Occipital lobe (tissue), 3 donors: ENCODE measurements at places on chromosomes 6 and 20. TPM values are rescaled to one million over a fixed set of nuclear protein-coding genes. Genes with fewer than 3 reads are reported as not detected.
A peak's percentile ranks its signal among the peaks of the same experiment; 100 is the strongest.

GRCh38 chr6:167056370-167056769 is 57.2 kb downstream of the CEP43 start:
- DNase-seq: no peak

- no peak for DNase-seq
Measured at GRCh38 chr6:82030301-82030700, 217.2 kb downstream of the IBTK start.

GRCh38 chr20:15863735-15864134 is 709.5 kb downstream of the KIF16B start:
- DNase-seq: no peak

The CABLES2 gene
- 2.3 TPM for total RNA-seq

DNA sequence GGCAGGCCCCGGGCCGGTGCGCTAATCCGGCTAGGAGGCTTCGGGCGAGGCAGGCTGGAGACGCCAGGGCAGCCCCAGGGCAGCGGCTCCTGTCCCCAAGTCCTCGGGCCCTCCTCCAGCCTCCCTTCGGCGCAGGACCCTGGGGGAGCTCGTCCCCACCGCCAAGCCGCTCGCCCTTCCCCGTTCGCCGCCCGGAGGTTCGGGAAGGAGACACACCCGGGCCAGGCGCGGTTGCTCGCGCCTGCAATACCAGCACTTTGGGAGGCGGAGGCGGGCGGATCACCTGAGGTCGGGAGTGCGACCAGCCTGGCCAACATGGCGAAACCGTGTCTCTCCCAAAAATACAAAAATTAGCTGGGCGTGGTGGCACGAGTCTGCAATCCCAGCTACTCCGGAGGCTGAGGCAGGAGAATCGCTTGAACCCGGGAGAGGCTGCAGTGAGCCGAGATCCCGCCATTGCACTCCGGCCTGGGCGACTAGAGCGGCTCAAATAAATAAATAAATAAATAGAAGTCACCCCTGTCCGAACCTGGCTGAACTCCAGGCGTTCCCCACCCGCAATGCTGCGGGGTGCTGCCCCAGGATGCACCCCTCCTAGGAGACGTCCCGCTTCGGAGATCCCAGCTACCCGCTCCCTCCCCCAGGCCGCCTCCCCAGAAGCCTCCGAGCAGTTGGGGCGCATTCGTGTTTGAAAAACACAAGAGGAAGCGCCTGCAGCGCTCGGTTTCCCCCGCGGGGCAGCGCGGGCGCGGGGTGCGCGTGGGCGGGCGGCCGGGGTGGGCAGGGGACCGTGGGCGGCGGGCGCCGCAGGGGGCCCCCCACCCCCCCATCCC is 27.5 kb downstream of the SERPINB9 start:
- no peak for DNase-seq

The CLPSL2 gene
- not detected for total RNA-seq

DNA sequence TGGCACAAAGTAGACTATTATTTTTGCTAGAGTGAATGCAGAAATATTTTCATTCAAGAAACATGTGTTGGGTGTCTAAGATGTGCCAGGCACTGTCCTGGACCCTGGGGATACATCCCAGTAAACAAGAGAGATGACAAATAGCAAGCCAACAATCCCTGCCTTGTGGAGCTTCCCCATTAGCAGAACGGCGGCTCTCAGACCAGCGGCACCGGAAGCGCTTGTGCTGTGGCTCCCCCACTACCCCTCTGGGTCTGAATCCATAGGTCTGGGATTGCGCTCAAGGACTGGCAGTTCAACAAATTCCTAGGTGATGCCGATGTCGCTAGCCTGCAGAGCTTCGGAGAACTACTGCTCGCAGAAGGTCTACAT is 98.5 kb upstream of the AGPAT4 start:
- no peak for DNase-seq

DNA sequence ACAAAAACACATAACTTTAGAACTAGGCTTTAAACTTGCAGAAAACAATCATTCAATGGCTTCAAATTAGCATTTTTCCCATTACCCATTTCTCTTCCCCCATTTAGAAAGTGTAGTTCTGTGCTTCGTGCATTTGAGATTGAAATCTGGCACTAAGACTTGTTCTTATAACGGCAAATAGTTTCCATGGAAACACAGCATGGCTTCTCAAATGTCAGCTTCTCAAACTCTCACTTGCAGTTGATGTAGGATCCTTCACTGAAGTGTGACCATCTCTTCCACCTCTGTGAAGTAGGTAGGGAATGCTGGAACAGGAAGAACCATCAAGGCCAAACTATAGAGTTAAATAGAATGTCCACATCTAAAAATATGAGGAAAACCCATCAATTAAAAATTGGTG is 52.2 kb downstream of the MANEA start:
- no peak for DNase-seq

- DNase-seq: no peak
Measured at GRCh38 chr6:31582230-31582643, at the start of gene LTB. Gene LTB, minus strand, starts transcription at chr6:31582424. Its CDS starts 7 bp downstream, at chr6:31582417.

- DNase-seq: no peak
Measured at GRCh38 chr6:53899512-53899911, 104.7 kb downstream of the LRRC1 start.

GRCh38 chr20:13995841-13996240 is 525 bp downstream of the MACROD2 start:
- peak; percentile 26 for DNase-seq

- DNase-seq: no peak
Measured at GRCh38 chr6:111978532-111979149, 75.3 kb upstream of the CCN6 start.

- DNase-seq: no peak
Measured at GRCh38 chr20:31991339-31991705, 18.9 kb upstream of the CCM2L start.

DNA sequence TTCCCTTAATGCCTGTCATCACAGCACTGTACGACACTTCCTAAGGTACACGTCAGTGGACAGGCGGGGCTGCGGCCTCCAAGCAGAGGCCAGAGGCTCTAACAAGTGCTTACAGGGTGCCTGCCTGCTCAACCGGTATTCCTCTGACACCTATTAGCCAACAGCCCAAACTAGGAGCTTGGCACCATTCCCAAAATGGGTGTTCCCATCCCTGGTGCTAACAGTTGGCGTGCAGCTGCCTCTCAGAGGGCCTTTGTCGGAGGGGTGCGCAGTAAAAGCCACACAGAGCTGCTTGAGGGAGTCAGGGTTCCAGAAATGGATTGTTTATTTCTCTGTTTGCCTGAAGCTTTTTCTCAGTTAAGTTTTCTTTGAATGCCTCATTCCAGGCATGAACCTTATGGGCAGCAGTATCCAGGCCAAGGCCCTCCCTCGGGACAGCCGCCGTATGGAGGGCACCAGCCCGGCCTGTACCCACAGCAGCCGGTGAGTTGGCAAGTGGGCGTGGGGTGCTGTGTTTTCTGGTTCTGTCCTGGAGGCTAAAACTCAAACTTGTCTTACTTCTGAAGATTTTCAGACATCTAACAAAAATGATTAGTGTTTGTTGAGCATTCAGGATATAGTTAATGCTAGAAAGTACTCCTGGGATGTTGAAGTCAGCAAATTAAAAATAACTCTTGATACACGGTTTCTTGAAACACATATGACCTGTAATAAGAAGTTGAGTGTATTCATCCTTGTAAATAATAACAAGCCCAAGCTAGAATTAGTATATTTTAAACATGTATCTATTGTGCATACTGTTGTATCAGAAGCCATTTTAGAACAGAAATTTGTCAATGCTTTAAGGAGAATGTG is 124.7 kb downstream of the TMEM242 start:
- no peak for DNase-seq

GRCh38 chr6:32819729-32820128 is 2.9 kb upstream of the HLA-DOB start:
- no peak for DNase-seq

DNA sequence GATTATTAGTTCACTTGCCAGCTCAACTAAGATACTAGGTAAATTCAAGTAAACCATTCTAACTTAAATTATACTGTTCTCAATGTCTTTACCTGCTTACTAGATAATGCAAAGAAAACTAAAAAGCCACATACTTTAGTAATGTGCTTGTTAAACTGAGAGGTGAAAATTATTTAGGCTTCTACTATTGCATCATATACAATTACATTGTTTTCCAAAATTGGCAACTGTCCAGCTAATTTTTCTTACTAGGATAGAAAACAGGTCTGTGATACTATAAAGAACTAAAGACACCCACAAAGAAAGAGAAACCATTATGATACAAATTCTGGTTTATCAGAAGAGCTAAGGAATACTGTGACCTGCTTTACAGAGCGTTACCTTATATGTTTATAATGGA is 45.6 kb upstream of the ALDH8A1 start:
- DNase-seq: no peak

- peak; percentile 58 for DNase-seq
Measured at GRCh38 chr6:41940759-41941279, 789 bp downstream of the CCND3 start.

DNA sequence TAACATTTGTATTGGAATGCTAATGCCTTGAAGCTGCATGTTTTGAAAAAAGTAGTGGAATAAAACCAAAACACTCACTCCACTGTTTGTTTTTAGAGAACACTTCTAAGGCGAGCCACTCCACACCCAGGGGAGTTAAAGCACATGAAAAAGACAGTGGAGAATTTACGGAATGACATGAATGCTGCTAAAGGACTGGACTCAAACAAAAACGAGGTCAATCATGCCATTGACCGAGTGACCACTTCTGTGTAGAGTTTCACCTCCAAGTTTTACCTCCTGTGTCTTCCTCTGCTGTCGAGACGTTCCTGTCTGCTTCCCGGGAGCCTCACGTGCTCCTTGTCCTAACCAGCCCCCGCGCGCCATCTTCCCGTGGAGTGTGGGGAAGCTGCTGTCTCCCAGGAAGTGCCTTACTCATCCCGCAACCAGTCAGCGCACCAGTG is 127.8 kb downstream of the LRRC1 start:
- DNase-seq: no peak

GRCh38 chr20:32474967-32475811 is 109.9 kb downstream of the NOL4L start:
- DNase-seq: peak; percentile 35

The HLA-G gene
- not detected for total RNA-seq

The ACSS1 gene
- total RNA-seq: 3.7 TPM

- DNase-seq: no peak
Measured at GRCh38 chr6:11043961-11044711, at the start of gene ELOVL2. Gene ELOVL2, minus strand, starts transcription at chr6:11044305. Its CDS starts 75 bp downstream, at chr6:11044230.

The ADRM1 gene
- 30.6 TPM for total RNA-seq

The C6orf132 gene
- total RNA-seq: not detected

GRCh38 chr6:53710788-53711187 is 45.2 kb upstream of the KLHL31 start:
- no peak for DNase-seq

The SLC32A1 gene
- total RNA-seq: 6.4 TPM

The SLC35D3 gene
- not detected for total RNA-seq

DNA sequence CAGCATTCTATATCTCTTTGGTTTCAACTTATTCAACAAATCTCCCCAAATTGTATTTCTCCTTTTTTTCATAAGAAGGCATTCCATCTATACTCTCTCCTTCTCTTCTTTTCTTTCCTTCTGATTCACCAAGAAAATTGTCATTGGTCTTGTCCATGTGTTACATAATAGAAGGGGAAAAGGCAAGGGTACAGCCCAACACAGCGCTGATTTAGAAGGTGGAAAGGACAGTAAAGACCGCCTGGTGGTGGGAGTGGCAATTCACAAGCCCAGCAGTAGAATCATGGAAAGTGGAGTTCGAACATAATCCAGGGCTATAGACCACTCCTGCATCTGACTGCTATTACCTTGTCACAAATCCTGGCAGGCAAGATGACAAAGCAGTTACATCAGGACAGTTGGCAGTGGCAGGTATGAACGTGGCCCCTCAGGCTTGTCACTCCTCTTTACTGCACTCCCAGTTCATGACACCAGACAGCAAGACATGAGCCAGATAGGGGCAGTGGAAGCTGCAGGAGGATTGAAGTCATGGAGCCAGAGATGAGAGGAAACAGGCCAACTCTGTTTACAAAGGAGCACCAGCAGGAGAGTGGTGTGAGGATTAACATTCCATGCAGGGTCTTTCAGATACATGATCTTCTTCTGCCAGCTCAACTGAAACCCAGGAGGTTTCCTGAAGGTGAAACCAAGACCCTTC is 2.1 kb upstream of the TNFAIP3 start:
- no peak for DNase-seq

- DNase-seq: no peak
Measured at GRCh38 chr20:11469795-11470435, 447.8 kb upstream of the BTBD3 start.

The ZC2HC1B gene
- 0.31 TPM for total RNA-seq

DNA sequence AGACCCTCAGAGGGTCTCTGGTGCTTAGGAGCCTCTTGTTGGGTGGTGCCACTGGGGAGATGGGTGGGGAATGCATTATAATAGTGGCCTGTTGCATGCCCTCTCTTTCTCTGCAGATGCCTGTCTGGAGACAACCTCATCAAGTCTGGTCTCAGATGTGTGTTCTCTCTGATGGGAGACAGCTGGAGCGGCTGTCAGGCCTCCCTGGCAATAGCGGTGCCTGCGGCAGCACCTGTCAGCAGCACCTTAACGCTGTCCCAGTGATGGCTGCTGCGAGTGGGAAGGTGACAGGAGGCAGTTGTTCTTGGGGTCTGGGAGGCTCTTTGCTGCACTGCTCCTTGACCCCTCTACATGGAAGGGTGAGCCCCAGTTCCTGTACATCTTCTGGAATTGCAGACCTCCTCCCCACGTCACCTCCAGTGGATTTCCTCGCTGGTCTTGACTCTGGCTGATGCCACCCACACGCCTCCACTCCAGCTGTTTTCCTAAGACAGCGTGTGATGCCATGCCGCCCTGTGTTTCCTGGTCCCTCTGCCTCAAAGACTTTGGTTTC is 63.3 kb upstream of the BLCAP start:
- DNase-seq: no peak

GRCh38 chr20:63124782-63125580 is 91.0 kb downstream of the YTHDF1 start:
- DNase-seq: no peak

The PRICKLE4 gene
- total RNA-seq: 0.62 TPM

The DLK2 gene
- total RNA-seq: 7.3 TPM

The ZC3H12D gene
- 1.1 TPM for total RNA-seq

DNA sequence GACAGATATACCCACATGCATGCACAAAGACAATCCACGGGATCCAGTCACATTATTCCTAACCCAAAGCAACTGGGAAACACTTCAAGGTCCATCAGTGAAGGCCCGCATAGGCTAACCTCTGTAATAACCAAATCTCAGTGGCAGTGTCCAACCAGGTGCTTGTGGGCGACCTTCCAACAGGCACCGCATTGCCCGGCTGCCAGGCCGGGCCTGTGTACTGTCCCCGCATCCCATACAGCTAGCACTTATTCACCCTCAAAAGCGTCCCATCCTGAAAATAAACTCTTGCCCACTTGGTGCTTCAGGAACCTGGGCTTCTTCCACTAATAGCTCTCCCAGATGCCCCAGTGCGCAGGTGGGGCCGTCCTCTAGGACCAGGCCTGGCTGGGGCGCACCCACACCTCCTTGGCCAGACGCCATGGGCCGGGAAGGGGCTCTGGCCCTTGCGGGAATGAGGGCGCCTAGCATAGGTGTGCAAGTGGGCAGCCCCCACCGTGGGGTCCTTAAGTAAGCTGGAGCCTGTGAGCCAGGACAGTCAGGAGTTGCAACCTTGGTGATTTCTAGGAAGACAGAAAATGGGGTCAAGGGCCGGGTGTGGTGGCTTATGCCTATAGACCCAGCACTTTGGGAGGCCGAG is 1.1 kb upstream of the ENTPD6 start:
- no peak for DNase-seq
